ENCODE measurements at places on chromosomes 4 and X.

DNA sequence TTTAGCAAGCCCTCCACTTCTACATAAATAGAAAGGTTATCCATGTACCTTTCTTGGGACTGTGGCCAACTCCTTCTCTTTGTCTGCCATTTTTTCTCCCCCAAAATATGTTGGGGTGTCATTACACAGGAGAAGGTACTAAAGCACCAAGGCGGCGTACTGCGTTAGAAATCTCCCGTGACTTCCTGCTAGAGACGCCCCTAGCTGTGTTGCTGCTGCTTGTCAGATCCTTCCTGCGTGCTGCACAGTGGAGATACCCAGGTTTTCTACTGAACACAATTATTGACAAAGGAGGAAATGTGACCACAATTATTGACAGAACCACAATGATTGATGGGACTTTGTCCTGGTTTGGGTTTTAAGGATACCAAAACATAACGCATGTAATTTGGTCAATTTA is 97.7 kb downstream of the EFHC2 start:
- DNase-seq: no peak

DNA sequence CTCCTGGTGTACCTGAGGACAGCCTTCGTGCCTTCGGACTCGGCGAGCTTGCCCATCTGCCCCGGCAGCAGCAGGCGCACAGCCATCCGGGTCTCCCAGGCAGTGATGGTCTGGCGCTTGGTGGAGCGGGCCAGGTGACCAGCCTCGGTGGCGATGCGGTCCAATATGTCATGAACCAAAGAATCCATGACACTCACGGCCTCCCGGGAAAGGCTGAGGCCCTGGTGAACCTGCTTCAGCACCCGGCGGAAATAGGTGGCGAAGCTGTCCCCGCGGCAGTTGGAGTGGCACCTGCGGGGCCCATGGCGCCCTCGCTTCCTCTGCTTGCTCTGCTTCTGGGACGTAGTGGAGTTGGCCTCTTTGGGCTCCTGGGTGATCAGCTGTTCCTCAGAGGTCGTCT is 350 bp downstream of the H2BW1 start:
- no peak for DNase-seq

GRCh38 chr4:26873391-26874026 is 12.9 kb downstream of the STIM2 start:
- DNase-seq: no peak

GRCh38 chrX:67555578-67556203 is 11.9 kb downstream of the AR start:
- DNase-seq: no peak

- no peak for DNase-seq
These were observed 162.9 kb downstream of the LRBA start for GRCh38 chr4:150852216-150852615.

GRCh38 chr4:8356856-8357255 is 83.7 kb downstream of the ACOX3 start:
- no peak for DNase-seq

DNA sequence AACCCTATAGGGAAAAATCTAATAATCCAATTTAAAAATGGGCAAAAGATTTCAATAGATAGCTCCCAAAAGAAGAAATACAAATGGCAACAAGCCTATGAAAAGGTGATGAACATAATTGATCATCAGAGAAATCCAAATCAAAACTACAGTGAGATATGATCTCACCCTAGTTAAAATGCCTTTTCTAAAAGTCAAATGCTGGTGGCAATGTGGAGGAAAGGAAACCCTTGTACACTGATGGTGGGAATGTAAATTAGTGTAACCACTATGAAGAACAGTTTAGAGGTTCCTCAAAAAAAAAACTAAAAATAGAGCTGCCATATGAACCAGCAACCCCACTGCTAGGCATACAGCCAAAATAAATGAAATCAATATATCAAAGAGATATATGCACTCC is 44.5 kb downstream of the STPG2 start:
- DNase-seq: no peak

DNA sequence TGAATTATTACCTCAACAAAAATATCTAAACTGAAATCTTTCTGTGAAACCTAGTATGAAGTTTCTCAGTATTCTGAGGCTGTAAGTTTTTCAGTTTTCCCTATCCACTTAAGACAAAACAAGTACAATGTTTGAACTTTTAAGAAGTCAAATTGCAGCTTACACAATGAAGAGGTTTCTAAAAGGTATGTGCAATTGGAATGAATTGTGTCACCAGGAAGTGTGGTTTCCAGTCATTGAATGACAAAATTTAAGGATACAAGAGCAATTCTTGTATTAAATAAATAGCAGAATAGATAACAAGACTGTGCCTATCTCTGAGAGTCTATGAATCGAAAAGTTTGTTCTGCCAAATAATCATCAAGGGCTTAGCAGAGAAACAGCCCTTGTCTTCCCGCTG is 207.3 kb downstream of the ANKRD50 start:
- DNase-seq: no peak

GRCh38 chrX:861340-861890 is 230.8 kb downstream of the SHOX start:
- DNase-seq: no peak

GRCh38 chr4:151952137-151952536 is 191.3 kb upstream of the GATB start:
- no peak for DNase-seq

- no peak for DNase-seq
These were observed 1847.0 kb upstream of the PCDH10 start for GRCh38 chr4:131302108-131302507.

DNA sequence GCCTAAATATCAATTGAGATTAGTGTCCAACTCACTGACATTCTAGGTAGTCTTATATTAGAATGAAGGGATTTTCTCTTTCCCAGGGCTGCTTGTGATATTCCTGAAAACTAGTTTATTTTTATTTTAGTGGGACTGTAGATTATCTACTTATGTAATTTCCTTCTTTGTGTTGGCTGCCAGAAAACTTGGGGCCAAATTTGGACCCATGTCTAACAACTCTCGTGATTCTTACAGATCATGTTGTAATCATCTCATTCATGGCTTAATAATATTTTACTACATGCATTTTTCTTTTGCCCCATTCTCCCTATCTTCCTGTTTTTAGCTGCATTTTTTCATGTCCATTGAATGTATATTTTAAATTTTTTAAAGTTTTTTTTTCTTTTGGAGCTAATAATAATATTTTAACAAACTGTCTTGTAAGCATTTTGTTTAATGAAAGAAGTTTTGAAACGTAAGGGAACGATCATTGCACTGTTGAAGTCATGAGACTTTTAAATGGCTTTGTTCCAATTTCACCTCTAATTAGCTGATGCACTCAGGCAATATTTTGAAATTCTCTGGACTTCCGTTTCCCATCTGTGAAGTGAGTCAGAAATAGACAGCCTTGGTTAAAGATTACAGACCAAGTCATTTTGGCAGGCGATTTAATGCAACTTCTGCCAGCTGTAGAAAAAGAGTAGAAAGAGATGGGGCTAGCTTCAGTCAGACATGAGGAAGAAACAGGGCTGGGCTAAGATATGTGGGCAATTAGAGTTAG is 14.3 kb upstream of the TDO2 start:
- no peak for DNase-seq

GRCh38 chr4:96916711-96917110 is 1076.8 kb downstream of the PDHA2 start:
- no peak for DNase-seq

- no peak for DNase-seq
These were observed 379.4 kb downstream of the ZNF674 start for GRCh38 chrX:46165866-46166265.

DNA sequence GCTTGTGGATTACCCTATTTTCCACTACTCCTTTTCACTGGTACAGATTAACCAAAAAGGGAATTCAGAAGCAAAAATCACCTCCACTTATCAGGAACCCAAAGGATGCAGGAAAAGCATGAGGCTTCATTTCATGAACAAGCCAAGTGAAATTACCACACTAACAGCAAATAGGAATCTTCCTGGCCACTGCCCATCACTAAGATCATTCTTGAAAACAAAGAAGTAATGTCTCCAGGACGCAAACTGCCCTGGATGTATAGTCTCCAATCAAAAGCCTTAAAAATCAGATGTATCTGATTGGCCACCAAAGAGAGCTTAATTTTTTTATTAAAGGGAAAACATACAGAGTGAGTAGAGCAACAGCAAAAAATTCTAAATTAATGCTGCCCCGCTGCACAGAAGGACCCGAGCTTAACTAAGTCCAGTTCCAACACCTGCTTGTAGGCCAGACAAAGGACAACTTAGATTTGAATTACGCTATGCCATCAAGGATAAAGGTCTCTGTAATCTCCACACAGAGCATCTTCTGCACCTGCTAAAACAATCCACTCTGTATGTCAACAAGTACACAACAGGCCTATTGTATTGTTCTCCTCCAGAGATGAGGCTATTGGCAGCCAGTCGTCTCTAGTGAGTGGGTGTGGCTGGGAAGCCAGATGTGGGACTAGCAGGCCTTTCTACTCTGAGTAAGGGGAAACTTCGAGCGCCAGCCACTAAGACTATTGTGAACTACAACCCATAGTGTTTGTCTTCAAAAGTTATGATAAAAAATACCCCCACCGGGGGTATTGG is 12.4 kb downstream of the ZDHHC9 start:
- no peak for DNase-seq

DNA sequence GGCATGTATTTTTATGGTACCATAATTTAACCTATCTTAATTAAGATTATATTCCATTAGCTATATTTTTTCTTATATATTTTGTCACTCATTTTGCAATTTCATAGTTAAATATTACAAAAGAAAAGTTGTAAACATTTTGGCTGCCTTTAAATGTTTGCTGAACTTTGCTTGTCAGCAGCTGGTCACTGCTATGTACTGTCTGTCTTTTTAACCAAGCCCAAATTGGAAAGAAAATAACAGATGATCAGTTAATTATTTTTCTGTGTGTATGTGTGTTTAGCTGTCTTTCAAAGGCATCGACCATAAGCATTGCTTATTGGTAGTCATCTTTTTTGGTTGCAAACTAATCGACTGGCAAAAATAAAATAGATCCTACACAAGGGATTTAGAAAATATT is 54.4 kb upstream of the SMAD1 start:
- DNase-seq: no peak

- DNase-seq: no peak
These were observed 15.5 kb downstream of the AFAP1 start for GRCh38 chr4:7924163-7924562.

DNA sequence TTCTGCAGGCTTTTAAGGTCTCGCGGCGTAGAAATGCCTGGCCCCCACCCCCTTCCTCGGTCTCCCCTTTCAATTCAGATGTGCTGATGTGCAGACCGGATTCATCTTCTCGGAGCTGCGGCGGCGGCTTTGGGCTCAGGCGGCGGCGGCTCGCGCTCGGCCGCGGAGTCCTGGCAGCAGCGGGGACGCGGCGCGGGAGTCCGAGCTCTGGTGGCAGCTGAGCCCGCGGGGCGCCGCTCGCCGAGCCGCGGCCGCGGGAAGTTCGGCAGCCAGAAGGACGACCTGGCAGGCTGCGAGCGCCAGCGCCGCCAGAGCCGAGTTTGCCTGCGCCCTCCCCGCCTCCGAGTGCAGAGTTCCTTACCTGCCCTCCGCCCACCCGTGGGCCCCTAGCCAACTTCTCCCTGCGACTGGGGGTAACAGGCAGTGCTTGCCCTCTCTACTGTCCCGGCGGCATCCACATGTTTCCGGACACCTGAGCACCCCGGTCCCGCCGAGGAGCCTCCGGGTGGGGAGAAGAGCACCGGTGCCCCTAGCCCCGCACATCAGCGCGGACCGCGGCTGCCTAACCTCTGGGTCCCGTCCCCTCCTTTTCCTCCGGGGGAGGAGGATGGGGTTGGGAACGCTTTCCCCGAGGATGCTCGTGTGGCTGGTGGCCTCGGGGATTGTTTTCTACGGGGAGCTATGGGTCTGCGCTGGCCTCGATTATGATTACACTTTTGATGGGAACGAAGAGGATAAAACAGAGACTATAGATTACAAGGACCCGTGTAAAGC is 448 bp downstream of the TLL1 start:
- no peak for DNase-seq

DNA sequence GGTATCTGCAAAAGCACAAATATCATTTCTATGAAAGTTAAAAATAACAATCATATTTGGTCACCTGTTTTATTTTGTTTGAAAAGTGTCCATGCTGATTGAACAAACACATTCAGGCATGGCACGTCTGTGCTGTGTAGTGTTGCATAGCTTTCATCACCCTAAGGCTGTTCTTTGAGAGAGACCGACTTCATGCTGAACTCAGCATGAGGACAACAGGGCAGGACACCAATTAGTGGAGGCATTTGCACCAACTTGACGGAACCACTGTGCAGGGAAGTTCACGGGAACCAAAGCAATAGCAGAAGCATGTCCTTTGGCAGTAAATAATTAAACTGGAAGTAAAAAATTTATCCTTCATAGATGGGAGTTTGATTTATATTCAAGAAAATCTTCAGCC is 158.4 kb upstream of the SLC7A11 start:
- DNase-seq: no peak

DNA sequence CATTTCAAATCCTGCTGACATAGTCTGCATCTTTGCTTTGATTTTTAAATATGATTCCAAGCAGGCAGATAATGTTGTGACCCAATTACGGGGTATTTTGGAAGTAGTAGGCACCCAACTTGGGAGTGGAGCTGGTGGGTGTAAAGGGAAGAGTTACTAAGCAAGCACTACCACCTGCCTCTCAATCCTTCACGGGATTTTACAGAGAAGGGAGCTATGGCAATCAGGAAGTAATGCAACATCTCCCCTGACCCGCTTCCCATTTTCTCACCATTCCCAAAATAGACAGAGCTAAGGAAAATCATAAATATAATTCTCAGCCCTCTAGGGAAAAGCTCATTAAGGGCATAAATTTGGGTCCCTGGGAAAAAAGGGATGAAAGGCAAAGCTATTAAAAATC is 9.2 kb downstream of the APBB2 start:
- no peak for DNase-seq

DNA sequence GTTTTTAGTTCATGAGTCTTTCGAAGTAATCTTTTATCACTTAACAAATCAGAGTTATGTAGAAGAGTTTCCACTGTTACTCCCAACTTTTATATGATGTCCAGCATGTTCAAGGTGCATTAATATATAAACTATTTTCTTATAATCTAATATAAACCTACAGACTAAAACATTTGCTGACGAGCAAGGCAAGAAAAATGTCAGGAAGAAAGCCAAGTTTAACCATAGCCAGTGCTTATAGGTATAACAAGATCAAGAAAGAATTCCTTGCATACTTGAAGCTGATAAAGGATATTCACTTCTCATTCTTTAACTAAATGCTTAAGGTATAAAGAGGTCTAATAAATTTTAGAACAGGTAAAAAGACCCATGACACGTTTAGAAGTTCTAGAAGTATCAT is 167.7 kb downstream of the NPNT start:
- no peak for DNase-seq

DNA sequence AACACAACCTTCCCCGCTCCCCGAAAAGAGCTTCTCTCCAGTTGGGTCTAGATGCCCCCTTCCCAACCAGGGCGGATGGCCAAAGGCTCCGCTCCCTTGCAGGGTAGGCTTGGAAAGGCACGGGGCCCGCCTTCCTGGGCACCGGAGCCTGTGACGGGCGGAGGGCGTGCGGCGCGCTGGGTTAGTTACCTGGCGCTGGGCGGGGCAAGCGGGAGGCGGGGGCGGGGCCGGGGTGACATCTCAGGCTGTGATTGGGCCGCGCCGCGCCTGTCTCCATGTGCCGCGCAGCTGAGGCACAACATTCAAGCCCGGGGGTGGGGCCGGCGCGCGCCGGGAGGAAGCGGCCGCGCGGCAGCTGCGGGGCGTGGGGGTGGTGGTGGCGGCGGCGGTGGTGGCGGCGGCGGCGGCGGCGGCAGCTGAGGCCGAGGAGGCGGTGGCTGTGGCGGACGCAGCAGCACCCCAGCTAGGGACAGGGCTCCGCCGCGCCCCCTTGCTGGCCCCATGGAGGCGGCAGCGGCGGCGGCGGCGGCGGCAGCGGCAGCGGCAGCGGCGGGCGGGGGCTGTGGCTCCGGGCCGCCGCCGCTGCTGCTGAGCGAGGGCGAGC is at the start of gene REPS2:
TSS of gene REPS2 (plus strand) at position 298 of the 604 bp plus-strand sequence. CDS start at position 502, 204 bp downstream.
- no peak for DNase-seq

Data from glomerular endothelial cell (primary cell).